ENCODE measurements at places on chromosomes 13 and 19. TPM values are rescaled to one million over a fixed set of nuclear protein-coding genes. Genes with fewer than 3 reads are reported as not detected.

NFKBIB gene
- 7.5 TPM for total RNA-seq

COL5A3 gene
- 0.56 TPM for total RNA-seq

ONECUT3 gene
- not detected for total RNA-seq

TBC1D4 gene
- total RNA-seq, result 11.4 TPM

BEST2 gene
- not detected for total RNA-seq
